ENCODE measurements at places on chromosomes 2 and 18.

GRCh38 chr2:193907561-193907960, 1712.8 kb upstream of the TMEFF2 start:
- DNase-seq = peak; percentile 6

GRCh38 chr18:32308493-32309120, 118.8 kb downstream of the MEP1B start:
- DNase-seq = peak; percentile 95

DNA sequence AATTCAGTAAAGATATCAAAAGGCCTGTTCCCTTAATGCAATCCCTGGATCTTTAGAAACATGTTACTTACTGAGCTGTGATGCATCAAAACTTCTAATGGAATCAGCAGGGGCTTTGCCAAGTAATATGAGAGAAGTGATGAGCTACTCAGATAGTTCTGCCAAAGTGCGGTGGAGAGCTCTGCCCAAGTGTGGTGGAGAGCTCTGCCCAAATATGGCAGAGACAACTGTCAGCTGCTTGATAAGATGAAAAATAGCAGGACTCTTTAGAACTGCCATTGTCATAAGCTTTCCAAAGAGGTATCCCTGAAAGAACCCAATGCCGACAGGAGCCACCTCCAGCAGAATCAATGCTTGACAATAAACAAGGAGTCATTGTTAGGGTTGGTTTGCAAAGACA, 167.9 kb upstream of the SLC39A10 start:
- no peak for DNase-seq

- DNase-seq = no peak
Measured at GRCh38 chr2:225821351-225821750, 421.8 kb downstream of the NYAP2 start.

DNA sequence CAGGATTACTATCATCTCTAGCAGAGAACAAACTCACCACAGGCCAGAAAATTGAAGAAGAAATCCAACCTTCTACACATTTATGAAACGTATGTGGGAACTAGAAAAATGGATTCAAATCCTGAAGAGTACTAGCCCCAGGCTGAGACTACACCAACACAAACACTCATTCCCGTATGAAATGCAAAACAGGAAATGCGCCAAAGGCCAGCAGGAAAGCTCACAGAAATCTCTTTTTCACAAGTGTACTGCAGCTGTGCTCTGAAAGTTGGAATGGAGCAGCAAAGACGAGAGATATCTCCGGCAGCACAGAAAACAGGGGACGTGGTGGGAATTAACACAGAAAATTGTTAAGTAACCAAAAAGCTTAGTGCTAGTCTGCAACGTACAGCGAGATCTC, 913.5 kb downstream of the TDRD15 start:
- DNase-seq = no peak

DNA sequence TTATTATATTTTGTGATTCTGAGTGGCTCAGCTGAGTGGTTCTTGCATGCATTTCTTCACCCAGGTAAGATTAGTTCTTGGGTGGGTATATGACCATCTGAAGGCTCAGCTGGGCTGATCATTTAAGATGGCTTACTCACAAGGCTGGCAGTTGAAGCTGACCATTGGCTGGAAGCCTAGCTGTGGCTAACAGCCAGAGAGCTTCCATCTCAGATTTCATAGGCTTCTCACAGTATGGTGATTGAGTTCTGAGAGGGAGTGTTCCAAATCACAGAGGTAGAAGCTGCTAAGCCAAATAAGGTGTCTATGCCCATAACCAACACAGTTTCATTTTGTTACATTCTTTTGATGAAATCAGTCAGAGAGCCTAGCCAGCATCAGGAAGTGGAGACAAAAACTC, 117.4 kb upstream of the RPRM start:
- DNase-seq = peak; percentile 3

GRCh38 chr2:179612591-179613298, 248.7 kb downstream of the ZNF385B start:
- no peak for DNase-seq

GRCh38 chr18:26515643-26516487, 32.5 kb downstream of the KCTD1 start:
- DNase-seq = no peak

DNA sequence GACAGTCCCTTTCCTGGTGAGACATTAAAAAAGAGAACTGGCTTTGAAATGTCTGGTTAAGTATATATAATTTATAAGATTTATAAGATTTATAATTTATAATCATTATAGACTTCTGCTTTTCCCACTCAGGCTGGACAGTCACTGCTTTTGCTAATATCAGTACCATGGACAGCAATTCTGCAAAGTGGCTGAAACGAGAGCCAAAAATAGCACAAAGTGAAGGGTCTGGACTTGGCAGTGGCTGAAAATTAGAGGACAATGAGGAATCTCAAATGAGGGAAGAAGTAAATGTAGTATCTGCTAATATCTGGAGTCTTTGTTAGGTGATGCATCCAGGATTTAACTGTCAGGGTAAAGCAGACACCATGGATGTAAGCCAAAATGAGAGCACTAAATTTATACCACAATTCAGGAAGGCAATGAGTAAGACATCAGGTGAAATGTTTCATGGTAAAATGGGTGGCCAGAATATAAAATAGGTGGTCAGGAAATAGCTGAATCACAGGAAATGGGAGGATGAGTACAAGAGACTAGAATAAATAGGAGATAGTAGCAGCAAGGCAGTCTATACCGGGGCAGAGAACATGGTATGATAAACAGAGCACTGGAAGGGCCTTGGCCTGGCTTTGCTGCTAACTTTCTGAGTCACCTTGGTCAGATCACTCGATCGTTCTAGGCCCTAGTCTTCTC, 39.6 kb upstream of the BOD1L2 start:
- peak; percentile 29 for DNase-seq

- DNase-seq = no peak
Measured at GRCh38 chr18:36887114-36887513, 58.2 kb downstream of the KIAA1328 start.

DNA sequence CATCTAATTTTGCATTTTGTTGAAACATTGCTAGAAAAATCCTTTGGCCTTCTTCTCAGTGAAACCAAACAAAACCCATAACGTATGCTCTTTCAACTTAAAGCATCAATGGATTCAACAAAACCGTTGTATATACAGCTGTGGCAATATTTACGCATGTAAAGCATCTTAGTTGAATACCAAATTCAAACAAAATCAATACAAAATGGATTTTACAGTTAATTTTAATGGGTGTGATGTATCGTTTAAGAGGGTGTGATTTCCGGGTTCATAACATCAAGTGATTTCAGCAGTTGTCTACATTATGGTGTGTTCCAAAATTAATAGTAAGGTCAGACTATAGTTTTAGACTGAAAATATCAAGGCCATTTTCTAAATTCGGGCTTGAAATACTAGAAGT, 198.2 kb downstream of the TGIF1 start:
- DNase-seq = no peak

- DNase-seq = peak; percentile 62
Measured at GRCh38 chr2:84880645-84881521, at the start of gene TRABD2A. Gene TRABD2A, minus strand, starts transcription at chr2:84881084. Its CDS starts 45 bp downstream, at chr2:84881039.

DNA sequence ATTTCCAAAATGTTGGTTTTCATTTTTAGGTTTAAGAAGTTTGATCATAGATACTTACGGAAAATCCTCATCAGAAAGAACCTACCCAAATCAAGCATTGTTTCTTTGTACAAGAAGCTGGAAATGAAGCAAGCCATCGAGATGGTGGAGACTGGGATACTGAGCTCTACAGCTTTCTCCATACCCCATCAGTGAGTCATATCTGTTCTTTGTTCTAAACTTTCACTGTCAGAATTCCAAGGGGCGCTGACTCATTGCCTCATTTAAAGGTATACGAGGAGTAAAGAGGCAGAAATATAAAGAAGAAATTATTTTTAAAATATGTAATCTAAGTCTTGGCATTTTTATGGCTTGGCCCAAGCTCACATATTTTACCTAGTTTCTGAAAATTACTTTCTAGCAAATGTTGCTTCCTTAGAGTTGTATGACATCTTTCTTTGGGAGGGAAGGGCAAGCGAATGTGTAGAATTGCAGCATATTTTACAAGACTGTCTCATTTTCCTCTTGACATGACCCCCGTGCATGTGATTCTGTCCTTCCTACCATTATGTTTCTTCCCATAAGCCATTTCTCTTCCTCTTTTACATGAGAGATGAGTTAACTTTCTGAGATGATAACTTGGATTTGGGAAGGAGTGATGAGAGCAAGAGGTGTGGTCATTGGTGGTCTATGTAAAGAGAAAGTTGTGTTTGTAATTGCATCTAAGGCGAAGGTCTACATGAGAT, 41.2 kb downstream of the SLC9A4 start:
- peak; percentile 96 for DNase-seq
